Sigmoid colon (tissue), 7 donors: ENCODE measurements at places on chromosomes 3 and 15. TPM values are rescaled to one million over a fixed set of nuclear protein-coding genes. Genes with fewer than 3 reads are reported as not detected.

The THBS1 gene
- total RNA-seq = 291 TPM

The TRH gene
- total RNA-seq = not detected

The AADAC gene
- total RNA-seq = not detected

The CISH gene
- 17.0 TPM for total RNA-seq

The AGBL1 gene
- 0.16 TPM for total RNA-seq

- no peak for DNase-seq
Observed at GRCh38 chr3:4848176-4848825, 130.9 kb upstream of the BHLHE40 start.

DNA sequence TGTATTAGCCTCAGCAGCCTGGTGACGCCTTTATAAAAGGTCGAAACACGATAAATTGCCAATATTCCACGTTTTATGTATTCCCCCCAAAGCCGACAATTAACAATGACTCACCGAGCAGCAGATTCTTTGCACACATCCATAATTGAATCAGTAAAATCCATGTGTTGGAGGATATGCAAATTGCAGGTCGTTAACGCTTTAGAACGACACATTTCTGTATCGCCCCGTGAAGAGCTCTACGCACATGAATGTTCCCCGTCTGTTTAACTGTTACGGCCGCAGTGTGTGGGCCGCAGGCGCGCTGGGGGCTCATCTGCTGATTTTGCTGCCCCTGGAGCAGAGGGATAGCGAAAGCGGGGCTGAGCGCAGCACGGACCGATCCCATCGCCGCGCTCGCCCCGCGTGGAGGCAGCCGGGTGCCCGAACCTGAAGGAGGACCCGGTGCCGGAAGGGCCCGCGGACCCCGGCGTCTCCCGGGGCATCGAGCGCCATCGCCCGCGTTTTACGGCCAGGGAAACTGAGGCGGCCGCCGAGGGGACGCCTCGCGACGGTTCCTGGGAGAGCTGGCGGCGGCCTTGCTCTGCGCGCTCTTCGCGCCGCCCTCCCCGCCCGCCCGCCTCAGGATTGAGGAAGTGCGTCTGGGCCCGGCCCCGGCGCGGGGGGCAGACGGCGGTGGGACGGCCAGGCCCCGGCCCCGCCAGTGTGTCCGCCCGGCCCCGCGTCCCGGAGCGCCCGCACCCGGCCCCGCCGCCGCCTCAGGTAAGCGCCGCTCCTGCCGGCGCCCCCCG, at the start of gene LRRK1:
LRRK1 (plus strand) TSS at position 668 of the 791 bp plus-strand sequence. CDS start 5,276 bp downstream, outside the sequence.
- DNase-seq = no peak

GRCh38 chr15:72306211-72306785, 13.7 kb downstream of the CELF6 start:
- peak; percentile 57 for DNase-seq

DNA sequence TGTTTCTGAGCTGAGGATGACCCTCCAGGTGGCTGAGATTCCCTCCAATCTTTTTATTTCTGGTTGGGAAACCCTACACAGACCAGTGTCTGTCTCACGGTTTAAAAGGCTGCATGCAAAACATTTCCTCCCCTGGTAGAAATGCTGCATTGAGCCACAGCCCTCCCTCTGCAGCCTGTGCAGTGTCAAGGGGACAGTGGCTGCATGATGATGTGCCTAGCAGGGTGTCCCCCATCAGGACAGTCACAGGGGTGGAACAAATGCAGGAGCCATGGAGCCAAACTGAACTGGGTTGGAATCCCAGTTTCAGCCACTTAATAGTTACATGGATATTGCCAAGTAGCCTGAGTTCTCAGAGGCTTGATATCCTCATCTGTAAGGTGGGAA, 147.9 kb upstream of the CTDSPL start:
- DNase-seq = no peak

DNA sequence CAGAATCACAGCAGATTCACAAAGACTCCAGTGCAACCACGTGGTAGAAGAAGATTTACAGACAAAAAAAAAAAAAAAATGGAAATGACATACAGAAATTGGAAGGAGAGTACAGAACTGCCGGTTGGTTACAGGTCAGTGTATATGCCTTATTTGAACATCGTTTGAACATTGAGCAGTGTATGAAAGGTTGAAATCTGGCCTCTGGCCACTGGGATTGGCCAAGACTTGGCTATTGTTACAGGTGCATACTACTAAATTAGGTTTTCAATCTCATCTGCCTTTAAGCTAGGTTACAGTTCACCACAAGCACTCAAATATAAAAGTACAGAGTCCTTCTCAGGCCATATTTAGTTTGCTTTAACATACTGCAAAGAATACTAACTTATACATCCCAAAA, 59.8 kb downstream of the THBS1 start:
- DNase-seq = no peak

DNA sequence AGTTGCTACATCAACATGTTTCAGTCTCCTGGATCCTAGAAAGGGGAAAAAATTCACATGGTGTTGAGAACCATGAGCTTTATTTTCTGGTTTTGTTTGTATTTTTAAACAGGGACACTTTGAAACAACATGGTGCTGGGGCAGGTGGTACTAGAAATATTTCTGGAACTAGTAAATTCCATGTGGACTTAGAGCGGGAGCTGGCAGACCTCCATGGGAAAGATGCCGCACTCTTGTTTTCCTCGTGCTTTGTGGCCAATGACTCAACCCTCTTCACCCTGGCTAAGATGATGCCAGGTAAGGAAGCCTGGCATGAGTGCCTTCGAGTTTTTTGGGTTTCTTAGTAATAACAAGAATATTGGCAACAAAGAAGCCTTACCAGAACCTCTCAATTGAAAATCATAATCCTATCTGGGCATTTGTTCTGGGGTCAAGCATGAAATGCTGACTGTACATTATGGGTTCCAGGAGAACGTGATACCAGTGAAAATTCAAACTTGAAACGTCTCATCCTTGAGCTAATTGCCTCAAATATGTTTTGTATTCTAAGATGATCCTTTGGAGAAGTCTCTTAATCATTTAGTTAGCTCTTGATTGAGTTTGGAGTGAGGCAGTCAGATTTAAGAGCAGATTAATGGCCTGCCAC, 7.9 kb downstream of the ALAS1 start:
- no peak for DNase-seq

GRCh38 chr3:118501152-118501551, 533.5 kb downstream of the IGSF11 start:
- DNase-seq = peak; percentile 86

DNA sequence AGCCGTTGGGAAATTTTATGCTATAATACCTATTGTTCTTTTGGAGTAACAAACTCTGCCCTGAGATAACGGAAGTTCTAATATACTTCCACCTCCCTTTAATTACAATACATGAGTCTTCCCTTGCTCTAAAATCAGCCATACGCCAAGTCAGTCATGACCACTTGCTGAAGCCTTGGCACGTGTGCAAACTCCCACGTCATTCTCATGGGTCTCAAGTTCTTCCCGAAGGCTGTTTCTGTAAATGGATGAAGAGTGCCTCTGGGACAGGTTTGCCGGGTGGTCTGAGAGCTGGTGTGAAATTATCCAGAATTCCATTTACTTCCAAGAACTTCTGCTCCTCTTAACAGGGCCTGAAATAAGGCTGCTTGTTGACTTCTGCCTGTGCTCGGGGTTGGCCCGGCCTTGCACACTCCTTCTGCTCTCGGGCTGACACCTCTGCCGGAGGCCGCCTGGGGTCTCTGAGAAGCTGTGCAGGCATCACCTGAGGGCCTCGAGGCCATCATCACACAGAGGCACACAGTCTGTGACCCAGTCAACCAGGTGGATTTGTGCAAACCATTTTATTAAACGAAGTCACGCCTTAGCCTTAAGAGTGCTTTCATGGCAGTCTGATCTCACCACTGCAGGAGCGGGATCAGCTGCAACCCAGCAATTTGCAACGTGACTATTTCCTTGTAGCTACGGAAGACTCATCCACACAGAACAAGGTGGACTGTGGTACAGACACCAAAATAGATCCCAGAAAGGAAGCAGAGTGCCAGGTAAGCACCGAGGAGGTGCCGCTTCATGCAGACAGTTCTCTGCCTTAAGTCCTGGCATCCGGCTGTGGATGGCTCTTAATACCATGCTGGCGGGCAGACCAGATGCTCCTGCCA, 120.1 kb downstream of the ADAMTS17 start:
- DNase-seq = no peak

- DNase-seq = no peak
Observed at GRCh38 chr15:43463507-43463906, 29.4 kb downstream of the TP53BP1 start.

DNA sequence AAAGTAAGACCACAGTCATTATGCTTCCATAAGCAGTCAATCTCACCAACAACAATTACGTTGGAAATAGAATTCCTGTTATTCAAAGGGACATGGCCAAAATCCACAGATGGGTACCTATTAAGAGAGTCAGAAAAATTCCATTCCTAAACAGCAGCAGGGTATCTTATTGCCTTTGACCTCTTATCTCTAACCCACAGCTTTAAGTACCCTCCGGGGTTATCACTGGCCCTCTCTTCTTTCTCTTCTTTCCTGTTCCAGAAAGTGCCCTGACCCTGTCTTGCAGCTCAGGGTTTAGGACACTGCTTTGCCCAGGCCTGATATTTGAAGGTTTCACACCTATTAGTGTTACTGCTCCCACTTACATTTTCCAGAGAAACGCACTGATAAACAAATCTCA, 428.7 kb downstream of the TBC1D5 start:
- no peak for DNase-seq

GRCh38 chr15:29570948-29571791, 251.1 kb downstream of the TJP1 start:
- DNase-seq = no peak
